Muscle of arm (tissue), 14 donors: ENCODE measurements at places on chromosomes 13 and 19. TPM values are rescaled to one million over a fixed set of nuclear protein-coding genes. Genes with fewer than 3 reads are reported as not detected.
A peak's percentile ranks its signal among the peaks of the same experiment; 100 is the strongest.

The SIGLEC8 gene
- polyA plus RNA-seq: 0.08 TPM

The LIM2 gene
- not detected for polyA plus RNA-seq

The SLC25A41 gene
- 0.35 TPM for polyA plus RNA-seq

The ADPRHL1 gene
- 281 TPM for polyA plus RNA-seq

The SUCLA2 gene
- 76.3 TPM for polyA plus RNA-seq

The NLRP11 gene
- 0.05 TPM for polyA plus RNA-seq

The MRPL54 gene
- 25.9 TPM for polyA plus RNA-seq

The POGLUT2 gene
- polyA plus RNA-seq: 15.6 TPM

The PTH2 gene
- polyA plus RNA-seq: not detected

The ZNF835 gene
- polyA plus RNA-seq: not detected

The RGS9BP gene
- polyA plus RNA-seq: 0.10 TPM

The DIAPH3 gene
- not detected for polyA plus RNA-seq

DNA sequence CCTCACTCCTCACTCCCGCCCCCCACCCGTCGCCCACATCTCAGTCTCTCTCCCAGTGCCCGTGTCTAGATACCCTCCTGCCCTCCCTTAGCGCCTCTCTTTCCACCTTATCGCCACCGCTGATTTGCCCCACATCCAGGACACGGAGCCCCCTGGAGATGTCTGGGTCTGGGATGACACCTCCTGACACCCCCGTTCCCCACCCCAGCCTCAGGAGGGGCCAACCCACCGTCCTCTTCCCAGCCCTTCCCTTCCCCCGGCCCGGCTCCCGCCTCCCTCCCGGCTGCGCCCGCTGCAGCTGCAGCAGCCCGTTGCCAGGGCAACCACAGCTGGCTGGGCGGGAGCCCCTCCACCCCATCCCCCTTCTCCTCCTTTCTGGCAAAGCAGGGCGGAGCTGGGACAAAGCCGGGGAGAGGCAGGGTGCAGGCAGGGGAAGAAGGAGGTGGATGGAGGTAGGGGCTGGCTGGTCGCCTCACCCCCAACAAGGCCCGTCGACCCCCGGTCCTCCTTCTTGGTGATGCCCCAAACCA lies 13.5 kb downstream of the DPF1 start:
- peak; percentile 93 for DNase-seq

- DNase-seq: no peak
Measured at GRCh38 chr13:106384516-106384915, 150.9 kb downstream of the EFNB2 start.

GRCh38 chr13:23497191-23497590 lies 63.7 kb upstream of the SACS start:
- no peak for DNase-seq

- no peak for DNase-seq
Measured at GRCh38 chr13:32080328-32080744, 48.8 kb downstream of the FRY start.

- DNase-seq: no peak
Measured at GRCh38 chr13:33312150-33312860, 26.8 kb upstream of the STARD13 start.

- DNase-seq: no peak
Measured at GRCh38 chr19:50191216-50191615, 12.2 kb upstream of the MYH14 start.

- no peak for DNase-seq
Measured at GRCh38 chr13:59658738-59659330, 504.9 kb downstream of the DIAPH3 start.

- no peak for DNase-seq
Measured at GRCh38 chr19:17404015-17404414, 1.4 kb downstream of the BST2 start.

GRCh38 chr19:55080121-55080967 lies 4.7 kb downstream of the EPS8L1 start:
- DNase-seq: no peak

GRCh38 chr13:99118179-99118578 lies 82.5 kb upstream of the UBAC2 start:
- no peak for DNase-seq

DNA sequence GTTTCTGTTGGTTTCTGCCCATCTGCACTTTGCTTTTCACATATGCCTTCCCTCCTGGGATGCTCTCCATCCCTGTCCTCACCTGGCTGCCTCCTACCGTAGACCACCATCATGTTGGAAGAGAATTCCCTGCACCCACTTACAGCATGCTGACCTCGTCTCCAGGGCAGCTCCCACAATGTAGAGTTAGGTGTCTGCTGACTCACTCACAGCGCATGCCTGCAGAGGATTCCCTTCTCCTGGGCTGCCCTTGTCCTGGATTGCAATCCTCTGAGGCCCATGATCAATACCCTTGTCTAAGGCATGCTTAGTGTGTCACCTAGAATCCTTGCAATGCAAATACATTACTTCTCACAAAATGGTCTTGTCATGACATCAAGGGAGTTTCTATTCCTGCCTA lies 43.6 kb downstream of the STOML3 start:
- DNase-seq: no peak

DNA sequence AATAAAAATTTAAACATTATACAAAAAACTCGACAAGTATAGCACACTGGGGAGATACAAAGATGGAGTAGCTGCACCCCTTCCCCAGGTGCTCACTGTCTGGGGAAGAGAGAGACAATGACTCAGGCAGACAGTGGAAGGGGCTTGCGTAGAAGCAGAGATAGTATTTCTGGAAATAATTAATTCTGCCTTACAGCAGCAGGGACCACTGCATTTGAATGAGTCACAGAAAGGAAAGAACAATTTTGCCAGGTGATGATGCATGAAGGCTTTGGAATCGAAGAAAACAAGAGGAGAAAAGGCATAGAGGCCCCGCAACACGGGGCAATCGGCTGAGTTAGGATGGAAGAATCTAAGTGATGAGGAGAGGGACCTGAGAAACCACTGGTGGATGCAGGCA lies 447.4 kb downstream of the EFNB2 start:
- no peak for DNase-seq

DNA sequence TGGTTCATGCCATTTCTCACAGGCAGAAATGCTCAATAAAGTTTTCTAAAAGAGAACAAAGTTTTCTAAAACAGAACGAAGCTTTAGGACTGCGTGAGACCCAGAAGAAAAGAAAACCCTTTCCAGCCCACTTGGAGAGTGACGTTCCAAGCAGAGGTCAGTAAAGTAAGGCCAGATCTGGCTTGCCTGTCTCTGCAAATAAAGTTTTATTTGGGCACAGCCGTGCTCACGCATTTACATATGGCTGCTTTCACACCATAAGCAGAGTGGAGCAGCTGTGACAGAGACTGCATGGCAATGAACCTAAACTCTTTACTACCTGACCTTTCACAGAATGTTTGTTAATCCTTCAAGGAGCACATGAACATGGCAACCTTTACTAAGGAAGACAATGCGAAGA lies 23.6 kb downstream of the IRS2 start:
- no peak for DNase-seq

GRCh38 chr19:46081928-46082727 lies 41.3 kb upstream of the IGFL4 start:
- DNase-seq: no peak
